Activated T-cell treated with anti-CD3 and anti-CD28 coated beads for 24 hours (primary cell): ENCODE measurements at places on chromosomes 11 and 22.

GRCh38 chr11:123742031-123742723, 717 bp upstream of the ZNF202 start:
- DNase-seq, result no peak

DNA sequence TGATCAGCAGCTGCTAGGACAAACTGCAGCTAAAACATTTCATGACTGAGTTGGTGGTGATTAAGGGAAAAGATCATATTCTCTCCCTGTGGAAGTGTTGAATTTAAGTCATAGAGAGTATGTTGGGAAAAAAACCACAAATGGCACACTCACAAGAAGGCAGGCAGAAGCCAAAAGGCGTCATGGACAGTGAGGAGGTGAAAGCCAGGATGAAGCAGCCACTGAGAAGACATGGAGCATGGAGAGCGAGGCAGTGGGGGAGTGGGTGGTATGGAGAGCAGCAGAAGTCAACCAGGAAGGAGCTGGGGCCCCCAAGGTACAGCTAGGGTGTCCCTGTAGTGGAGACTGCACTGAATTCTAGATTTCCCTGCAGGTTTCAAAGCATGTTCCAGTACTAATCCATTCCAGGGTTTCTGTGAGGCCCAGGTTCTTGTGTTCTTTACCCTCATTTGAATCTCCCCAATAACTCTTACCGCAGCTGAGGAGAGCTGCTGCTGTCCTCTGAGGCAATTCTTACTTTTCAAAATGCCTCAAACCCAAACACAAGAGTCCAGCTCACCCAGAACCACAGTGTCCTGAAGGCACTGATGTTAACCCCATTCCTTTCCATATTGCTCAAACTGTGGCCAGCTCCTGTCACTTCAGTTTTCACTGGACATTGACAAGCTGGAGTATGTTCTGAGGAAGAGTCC, 191.8 kb upstream of the E2F8 start:
- DNase-seq, result no peak

DNA sequence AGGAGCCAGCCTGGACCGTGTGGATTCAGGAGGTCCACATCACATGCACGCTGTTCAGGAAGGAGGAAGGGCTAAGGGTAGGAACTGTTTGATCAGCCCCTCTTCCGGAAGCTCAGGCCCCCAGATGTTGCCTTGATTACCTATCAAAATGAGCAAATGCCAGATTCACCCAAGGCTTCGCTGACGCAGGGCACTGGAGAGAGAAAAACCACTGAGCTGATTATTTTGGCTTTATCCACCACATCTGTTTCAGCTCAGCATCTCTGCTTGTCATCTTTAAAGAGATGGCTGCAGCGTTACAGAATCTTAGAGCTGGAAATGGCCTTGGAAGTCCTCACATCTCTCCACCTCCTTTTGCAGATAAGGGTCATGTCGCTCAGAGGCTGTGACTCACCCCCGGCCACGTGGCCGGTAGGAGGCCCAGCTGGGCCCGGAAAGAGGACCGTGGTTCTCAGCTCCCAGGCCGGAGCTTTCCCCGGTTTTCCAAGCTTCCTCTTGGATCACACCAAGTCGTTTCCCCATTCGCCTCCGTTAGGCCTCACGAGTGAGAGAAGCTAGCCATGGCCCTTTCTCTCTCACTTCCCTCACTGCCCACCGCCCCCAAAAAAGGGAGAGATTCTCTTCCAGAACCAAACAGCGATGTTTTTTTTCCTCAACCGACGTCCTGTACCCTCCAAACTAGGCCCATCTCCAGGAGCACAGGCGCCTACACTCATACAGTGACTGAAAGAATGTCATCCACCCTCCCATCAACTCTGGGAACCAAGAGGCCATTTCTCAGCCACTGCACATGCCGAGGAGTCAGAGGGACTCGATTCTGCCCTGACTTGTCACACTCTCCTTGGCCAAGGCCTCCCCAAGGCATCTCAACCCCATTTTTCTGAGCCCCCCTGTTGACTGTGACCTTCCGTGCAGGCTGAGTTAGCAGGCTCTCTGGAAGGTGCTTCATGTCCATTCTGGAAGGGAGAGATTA, 37.6 kb downstream of the LIF start:
- no peak for DNase-seq

DNA sequence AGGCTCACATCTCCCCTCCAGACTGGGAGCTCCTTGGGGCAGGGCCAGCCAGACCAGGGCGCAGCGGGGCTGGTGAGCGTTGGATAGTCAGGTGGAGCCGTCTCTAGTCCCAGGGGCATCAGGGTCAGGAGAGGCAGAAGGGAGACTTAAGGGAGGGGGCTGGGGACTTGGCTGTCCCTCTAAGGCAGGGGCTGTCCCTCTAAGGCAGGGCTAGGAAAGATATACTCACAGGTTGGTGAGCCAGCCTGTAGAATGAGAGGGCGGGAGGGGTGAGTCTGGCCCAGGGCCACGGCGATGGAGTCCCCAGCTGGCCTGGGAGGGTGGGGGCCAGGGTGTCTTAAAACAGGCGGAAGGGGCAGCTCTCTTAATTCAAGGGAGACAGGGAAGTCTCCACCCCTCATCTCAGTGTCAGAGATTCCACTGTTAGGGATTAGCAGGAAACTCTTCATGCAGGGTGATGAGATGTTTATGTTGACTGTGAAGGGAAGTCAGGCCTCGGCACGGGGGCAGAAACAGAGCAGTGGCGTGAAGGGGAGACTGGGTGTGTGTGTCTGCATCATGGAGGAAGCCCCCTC, 11.3 kb downstream of the P2RY2 start:
- no peak for DNase-seq

- no peak for DNase-seq
These were observed 5.3 kb downstream of the NEAT1 start for GRCh38 chr11:65427691-65428577.

- no peak for DNase-seq
These were observed 515.3 kb downstream of the JRKL start for GRCh38 chr11:96905143-96905542.

DNA sequence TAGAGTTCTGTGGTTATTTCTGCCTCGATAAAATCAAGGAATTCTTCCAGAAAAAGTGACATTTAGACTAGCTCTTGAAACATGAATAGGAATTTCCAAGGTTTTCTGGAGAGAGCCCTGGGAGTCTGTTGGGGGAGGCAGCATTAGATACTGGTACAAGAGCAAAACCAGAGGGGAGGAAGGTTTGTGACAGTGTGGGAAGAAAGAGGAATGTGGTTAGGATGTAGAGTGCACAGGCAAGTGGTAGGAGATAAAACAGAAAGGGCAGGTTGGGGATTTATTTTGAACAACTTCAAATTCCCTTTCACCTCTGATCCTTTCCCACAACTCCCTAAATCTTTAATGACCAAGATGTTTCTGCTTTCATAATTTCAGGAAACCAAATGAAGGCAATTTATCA, 588.4 kb downstream of the METTL15 start:
- DNase-seq, result no peak

DNA sequence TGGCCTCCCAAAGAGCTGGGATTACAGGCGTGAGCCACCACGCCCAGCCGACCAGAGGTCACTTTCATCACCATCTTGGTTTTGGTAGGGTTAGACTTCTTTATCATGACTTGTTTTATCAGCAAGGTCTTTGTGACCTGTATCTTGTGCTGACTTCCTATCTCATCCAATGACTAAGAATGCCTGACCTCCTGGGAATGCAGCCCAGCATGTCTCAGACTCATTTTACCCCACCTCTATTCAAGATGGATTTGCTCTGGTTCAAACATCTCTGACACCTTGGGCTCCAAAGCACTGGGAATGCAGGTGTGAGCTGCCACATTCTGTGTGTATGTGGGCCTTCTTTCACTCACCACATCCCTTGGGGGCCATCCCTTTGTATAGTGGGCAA, 5.1 kb upstream of the TALDO1 start:
- no peak for DNase-seq

DNA sequence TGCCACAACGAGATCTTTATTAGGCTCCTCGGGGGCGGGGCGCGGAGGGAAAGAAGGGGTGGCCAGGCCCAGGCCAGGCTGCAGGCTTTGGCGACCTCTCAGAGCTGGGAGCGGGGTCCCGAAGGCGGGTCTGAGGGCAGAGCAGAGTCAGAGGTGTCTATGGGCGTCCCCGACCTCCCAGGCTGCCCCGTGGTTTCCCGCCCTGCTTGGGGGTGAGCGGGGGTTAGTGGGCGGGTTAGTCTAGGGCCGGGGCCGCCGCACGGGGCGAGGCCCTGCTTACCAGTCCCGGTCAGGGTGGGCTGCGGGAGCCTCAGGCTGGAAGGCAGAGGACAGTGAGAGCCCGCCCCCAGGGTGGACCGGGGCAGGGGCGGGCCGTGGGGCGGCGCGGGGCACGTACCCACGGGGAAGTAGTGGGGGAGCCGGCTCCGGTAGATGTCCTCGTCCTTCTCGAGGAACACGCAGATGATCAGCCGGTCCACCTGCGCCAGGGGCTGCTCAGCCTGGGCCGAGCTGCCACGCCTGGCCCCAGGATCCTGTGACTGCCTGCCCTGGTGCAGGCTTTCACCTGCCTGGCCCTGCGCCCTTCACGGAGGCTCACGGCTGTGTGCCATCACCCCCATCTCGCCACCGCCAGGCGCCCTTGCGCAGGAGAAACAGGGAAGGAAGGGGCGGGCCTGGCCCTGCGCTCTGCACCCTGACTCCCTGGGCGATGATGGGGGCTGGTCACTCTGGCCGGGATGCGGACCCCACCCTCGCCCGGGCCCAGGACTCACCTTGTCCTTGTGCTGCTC, 12.5 kb downstream of the OTUB1 start:
- no peak for DNase-seq

DNA sequence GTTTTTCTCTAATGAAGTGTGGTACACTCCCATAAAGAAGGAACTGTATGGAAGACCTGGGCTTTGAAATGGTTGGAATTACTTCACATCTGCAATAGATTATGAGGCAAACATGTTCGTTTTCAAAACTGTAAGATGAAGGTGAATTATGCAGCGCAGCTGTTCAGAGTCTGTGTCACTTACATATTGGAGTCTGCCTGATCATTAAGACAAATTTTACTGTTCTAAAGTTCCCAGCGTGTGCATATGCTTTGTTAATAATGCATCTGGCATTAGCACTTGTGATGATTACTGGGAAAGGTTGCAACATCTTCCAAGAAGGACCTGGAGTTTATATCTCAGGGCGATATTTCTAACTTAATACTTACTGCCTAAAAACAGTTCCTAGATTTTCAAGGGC, 255.2 kb upstream of the ZC3H12C start:
- DNase-seq, result no peak

DNA sequence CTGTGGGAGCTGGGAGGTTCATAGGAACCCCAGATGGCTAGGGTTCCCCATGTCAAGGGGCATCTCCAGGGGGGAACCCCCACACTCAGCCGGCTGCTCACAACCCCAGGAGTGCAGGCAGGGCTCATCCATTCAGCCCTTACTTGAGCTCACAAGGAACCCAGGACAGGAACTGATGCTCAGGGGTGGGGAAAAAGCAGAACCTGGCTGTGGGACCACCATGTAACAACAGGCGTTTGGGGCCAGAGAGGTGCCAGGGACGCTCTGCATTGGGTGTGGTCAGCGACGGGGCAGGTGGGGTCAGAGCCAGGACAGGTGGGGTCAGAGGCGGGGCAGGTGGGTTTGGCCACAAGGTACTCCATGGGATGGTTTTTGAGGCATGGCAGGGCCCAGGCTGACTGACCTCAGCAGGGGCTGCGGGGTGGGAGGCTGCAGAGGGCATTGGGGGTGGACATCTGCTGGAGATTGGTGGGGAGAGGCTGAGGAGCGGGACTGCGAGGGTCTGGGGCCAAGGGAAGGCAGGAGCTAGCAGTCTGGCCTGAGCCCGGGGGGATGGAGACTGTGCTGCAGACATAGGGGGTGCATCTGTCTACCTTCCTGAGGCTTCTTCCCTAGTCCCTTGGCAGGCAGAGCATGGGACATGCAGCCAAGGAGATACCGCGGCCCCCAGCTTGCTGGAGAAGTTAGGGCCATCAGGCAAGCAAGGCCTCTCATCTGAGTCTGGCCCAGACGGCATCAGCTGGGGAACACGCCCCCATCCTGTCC, 34.0 kb upstream of the CARS1 start:
- DNase-seq, result no peak

- no peak for DNase-seq
These were observed 95.6 kb downstream of the UVRAG start for GRCh38 chr11:75910426-75911145.

DNA sequence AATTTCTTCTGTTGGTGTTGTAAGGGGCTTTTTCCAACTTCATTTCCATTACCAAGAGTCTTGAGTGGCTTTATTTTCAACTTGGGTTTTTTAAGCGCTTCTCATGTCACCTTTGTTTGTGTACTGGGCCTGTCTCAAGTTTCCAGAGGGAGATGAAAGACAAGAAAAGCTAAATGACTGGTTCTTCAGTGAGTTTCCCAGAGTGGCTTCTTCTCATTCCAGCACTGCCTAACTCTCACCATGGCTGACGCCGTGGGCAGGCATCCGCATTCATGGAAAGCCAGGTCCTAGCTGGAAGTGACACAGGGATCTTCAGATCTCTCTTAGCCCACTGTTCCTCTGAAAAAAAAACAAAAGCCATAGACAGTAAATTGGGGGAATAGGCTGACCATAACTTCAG, 28.6 kb downstream of the MARK2 start:
- no peak for DNase-seq

GRCh38 chr11:102279641-102280170, 37.6 kb upstream of the BIRC3 start:
- DNase-seq, result no peak

DNA sequence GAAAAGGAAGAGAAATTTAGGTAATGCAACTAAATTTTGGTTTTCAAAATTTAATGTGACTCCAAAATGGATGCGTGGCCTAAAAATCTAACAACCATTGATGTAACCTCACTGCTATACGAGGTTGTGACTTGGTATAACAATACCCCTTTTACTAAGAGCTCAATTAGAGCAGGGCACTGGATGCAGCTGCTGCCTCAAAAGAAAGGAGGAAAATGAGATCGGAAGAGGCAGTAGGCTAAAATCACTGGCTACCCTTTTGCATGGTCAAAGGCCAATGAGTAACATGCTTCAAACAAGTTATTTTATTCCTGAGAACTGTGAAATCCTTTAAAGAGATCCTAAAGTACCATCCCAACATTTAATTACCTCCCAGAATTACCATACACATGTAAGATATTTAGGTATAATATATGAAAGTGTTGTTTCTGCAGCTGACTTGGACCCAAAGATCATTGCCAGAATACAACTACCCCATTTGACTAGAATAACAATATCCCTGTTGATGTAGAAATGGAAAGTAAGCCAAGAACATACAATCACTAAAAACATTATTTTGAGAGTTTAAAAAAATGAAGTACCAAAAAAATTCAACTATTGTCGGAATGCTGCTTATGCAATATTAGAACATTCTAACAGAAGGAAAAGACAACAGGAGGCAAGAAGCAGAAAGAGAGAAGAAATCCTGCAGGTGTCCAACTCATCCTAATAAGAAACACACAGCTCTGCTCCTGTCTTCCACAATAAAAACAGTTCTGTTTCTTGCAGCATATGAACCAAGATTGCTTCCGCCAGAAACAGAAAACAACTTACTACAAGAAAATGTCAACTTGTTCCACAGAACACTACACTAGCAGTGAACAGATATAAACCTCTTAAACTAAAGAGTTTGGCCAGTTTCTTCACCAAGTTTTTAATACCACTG, 15.0 kb downstream of the SIK3 start:
- DNase-seq, result no peak

- DNase-seq, result no peak
These were observed 18.3 kb downstream of the RGL4 start for GRCh38 chr22:23709107-23709506.

GRCh38 chr11:32440916-32441315, 5.6 kb upstream of the WT1 start:
- DNase-seq, result no peak
